CD4-positive, alpha-beta T cell treated with Interleukin-17A for 4 hours (primary cell): ENCODE measurements at places on chromosomes 7 and 10.

DNA sequence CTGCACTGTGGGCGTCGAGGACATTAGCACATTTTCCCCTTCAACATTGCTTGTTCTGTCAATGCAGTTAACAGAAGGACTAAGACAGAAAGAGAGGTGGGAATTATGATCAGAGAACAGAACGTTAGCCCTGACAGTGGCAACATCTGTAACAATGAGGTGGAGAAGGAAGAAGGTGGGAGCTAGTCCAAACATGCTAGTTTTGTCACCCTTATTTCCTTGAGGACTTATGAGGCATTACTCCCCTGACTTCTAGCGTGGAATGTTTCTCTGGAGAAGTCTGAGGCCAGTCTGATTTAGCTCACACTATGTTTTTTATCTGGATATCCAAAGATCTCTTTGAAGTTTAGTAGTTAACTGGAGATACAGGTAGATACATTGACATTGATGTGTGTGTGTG lies 73.4 kb downstream of the ZMYND11 start:
- no peak for DNase-seq

DNA sequence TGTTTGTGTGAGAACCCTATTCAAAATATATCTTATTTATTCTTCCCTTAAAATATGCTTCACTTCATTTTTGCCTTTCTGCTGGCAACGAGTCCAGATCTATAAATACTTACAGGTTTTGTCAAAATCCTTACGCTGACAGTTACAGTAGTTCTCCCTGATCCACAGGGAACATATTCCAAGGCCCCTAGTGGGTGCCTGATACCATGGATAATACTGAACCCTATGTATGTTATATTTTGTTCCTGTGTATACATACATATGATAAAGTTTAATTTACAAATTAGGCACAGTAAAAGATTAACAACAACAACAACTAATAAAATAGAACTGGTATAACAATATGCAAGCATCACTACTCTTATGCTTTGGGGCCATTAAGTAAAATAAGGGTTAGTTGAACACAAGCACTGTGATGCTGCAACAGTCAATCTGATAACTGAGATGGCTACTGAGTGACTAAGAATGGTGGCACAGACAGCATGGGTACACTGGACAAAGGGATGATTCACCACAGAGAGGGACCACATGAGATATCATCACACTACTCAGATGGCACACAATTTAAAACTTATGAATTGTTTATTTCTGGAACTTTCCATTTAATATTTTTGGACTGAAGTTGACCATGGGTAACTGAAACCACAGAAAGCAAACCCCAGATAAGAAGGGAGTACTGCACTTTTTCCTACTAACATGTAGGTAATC lies 29.4 kb upstream of the PCGF5 start:
- no peak for DNase-seq

GRCh38 chr7:144854839-144855424 lies 19.1 kb upstream of the TPK1 start:
- DNase-seq = no peak

DNA sequence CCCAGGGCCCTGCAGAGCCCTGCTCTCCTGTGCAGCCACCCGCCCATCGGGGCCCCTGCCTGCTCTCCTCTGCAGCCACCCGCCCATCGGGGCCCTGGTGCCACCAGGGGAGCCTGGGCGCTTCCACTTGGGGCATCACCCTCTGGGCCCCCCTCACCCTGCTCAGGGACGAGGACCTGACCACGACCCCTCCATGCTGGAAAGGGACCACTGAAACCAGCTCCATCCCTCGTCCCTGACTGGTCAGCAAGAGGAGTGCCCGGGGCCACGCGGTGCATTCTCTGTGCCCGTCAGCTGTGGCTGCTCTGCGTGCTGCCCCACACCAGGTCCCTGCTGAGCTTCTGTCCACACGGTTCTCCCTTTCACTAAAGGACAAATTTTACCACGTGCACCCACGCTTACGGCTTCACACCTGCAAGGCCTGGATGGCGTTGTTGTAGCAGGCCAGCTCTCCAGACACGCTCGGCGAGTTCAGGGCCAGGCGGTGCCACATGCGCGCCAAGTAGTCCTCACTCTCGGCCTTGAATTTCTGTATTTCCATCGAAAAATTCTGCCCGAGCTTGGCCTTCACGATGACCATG lies 57.6 kb downstream of the CFAP46 start:
- no peak for DNase-seq

DNA sequence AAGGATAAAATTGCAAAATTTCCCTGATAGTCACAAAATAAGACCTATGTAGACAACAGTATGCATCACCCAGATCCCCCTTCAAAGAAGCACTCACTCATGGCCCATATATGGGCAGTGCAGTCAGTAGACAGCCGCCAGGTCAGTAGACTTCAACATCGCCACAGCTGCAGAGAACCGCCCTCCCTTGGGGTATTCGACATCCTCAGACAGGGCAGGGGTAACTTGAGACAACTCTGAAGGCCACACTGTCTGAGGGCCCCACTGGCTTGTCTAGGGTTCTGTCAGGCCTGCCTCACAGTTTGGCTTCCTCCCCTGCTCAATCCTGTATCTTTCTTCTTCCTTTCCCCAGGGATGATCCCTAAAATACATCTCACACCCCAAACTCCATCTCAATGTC lies 172.3 kb downstream of the IMMP2L start:
- DNase-seq = no peak

GRCh38 chr7:123571684-123572083 lies 14.1 kb upstream of the NDUFA5 start:
- DNase-seq = no peak

DNA sequence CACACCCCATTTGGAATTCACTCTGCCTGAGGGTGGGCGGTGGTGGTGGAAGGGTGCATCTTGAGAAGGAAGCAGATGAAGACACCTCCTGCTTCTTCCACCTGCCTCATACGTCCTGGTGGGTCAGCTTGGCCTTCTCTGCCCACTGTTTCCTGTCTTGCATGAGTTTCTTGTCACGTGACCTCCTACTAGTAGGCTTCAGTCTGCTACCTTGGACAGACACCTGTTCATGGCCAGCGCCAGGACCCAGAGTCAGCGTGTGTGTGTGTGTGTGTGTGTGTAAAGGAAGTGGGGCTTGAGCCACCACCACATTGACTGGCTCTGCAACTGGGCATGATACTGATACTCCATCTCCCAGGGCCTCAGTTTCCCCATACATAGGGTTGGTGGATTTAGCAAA lies 17.1 kb upstream of the VPS37D start:
- DNase-seq = no peak

- DNase-seq = no peak
Measured at GRCh38 chr10:76399226-76399625, 967.8 kb downstream of the LRMDA start.

DNA sequence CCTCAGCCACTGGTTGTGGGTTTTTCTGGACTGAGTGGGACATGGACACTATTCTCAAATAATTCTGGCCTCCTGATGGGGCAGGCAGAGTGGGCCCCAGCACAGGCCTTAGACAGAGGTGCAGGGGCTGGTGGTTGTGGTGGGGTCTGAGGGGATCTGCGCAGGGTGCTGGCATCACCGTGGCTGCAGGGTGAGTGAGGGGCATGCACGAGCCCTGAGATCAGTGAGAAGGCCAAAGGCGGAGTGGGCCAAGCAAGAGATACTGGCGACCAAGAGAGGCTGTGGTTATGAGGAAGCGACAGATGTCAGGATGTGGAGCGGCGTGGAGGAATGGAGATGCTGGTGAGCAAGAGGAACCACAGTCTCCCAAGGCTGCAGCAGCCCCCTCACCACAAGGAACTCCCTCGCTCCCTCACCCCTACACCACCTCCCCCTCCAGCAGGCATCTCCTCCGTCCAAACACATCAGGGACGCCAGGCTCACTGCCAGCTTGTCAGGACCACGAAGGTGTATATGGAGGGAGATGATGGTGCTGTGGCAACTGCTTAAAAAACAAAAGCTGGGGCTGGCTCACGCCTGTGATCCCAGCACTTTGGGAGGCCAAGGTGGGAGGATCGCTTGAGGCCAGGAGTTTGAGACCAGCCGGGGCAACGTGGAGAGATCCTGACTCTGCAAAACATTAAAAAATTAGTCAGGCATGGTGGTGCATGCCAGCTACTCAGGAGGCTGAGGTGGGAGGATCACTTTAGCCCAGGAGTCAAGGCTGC lies 9.6 kb downstream of the PRF1 start:
- DNase-seq = no peak

DNA sequence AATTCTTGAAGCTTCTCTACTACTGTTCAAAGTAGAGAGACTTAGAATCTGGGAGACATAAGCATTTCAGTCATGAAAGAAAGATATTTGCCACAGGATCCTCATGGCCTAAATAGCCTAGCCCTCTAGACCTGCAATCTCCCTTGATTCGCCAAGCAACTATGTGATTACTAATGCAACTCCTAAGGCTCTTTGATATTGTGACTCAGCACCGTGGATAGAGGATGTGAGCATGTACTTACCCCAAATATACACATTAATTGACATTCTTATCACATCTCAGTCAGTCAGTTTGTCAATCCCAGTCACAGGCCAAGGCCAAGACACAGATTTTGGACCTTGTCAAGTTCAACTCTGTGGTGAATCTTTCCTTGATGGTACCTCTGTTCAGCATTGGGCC lies 42.6 kb downstream of the GPR37 start:
- no peak for DNase-seq
